ENCODE measurements at places on chromosomes 2 and 18.

GRCh38 chr18:22015156-22015555, 154.2 kb upstream of the GATA6 start:
- DNase-seq, result no peak

GRCh38 chr2:4675295-4675694, 971.9 kb downstream of the DCDC2C start:
- DNase-seq, result no peak

DNA sequence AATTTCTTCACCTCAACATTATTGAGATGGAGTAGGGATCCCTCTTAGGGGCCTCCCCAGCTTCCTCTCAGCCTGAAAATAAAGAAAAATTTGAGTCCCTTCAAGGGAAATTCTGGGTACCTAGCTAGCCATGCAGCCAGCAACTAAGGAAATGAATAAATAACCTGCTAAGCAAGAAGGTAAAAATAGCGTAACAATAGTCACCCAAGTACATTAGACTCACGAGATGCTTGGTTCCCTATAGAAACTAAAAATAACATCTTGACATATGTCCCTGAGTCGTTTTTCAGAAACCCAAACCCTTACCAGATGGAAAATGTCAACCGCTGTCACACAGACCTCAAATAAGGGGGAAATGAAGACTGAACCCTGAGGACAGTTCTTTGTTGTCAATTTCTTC, 51.9 kb downstream of the CACNB4 start:
- no peak for DNase-seq

DNA sequence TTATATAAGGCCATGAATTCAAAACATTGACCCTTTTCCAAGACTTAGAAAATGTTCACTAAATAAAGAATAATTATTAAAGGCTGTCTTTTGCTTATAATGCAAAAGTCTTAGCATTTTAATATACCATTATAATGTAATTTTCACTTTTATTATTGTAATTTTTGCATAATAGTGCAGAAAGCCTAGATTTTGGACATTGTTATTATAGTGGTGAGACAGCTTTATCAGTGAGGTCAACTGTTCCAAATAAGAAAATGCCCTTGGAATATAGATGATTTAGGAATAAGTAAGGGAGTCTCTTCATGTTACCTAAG, 56.6 kb downstream of the ATIC start:
- DNase-seq, result no peak

DNA sequence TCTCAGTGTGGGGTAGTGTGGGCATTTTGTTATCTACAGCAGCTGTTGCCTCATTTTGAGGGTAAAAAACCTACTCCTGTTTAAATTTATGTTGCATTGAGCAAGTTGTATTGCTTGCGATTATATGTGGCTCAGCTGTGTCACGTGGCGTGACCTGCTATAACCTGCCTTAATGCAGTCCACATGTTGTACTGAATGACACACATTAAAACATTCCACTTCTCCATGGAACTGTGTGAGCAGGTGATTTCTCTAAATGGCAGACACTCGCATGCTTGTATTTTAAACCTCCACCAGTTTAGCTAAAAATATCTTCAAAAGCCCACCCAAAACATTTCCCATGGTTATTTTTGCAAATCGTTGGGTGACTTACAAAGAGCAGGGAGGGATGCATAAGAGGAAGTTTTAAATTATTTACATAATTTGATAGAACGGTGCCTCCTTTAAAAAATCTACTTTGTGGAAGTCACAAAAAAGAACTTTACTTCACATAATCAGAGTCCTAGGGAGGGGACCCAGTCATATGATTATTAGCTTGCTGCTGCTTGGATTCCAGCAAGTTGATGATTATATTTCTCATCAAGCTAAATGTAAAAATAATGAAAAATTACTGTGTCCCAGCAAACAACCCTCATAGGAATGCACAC, 163.3 kb upstream of the ZEB2 start:
- no peak for DNase-seq

DNA sequence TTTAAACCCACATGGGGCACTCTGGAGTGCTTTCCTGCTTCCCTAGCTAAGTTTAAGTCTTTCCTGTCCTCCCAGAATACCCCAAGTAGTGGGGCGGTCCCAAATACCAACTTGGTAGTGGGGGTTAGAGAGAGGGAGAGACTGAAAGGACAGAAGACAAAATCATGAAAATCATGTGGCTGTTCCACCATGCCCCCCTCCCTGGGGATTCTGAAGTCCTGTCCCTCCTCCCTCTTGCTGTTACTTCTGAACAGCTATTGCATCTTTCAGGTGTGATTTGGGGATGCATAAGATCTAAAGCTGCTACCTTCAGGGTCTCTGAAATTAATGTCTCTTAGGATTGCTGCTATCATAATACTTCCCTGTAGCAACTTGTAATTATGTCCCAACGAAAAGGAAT, 266.9 kb upstream of the EPAS1 start:
- no peak for DNase-seq

- DNase-seq, result no peak
Observed at GRCh38 chr18:79766308-79766707, 31.4 kb upstream of the KCNG2 start.

DNA sequence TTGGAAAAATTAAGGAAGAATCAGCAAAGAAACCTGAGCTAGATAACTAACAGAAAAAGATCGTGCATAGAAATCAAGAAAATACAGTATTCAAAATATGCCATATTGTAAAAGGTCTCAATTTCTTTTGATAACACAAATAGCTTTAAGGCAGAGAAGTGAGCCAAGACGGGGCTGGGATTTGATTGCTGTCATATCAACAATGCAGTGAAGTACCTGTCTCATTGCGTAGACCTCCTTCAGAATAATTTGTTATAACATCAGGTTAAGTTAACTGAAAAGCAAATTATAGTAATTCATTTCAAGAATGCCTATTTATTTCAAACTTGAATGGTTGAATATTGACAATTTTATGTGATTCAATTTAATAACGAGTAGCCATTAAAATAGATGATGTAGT, 453.8 kb upstream of the MAP2 start:
- DNase-seq, result no peak

DNA sequence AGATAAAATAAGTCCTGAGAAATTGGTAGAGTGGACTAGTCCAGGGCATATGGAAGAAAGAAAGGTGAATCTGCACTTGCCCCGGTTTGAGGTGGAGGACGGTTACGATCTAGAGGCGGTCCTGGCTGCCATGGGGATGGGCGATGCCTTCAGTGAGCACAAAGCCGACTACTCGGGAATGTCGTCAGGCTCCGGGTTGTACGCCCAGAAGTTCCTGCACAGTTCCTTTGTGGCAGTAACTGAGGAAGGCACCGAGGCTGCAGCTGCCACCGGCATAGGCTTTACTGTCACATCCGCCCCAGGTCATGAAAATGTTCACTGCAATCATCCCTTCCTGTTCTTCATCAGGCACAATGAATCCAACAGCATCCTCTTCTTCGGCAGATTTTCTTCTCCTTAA, 9.8 kb downstream of the SERPINB13 start:
- no peak for DNase-seq

GRCh38 chr2:36451512-36451911, 95.9 kb downstream of the CRIM1 start:
- no peak for DNase-seq

- no peak for DNase-seq
Observed at GRCh38 chr2:144452169-144452988, 67.5 kb downstream of the ZEB2 start.

DNA sequence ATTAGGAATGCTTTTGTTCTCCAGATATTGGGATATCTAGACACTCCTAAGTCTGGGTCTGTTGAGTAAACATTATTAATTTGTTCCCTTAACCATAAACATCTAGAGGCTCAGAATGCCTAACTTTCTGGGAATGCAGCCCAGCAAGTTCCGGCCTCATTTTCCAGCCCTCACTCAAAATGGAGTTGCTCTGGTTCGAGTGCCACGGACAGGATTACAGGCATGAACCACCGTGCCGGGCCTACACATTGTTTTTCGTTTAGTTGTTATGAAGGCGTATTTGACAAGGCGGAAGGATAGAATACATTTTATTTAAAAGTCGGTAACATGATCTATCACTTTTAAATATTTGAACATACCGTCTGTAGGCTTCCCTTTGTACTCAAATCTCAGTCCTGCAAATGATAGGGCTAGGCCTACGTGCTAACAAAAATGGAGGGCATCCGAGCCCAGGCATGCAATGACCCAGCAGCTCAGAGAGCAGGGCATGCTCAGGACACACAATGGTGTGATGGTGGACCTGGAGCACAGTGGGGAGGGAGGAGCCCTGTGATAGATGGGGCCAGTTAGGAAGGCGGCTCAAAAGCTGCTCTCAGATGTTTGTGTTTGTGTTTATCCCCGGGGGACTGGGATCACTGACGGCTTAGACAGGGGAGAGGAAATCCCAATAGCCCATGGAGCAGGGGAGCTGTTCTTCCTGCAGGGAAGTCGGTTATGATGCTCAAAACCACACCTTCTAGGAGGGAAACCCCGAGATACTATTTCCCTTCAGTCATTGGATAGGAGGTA, 2.9 kb upstream of the SCYGR1 start:
- DNase-seq, result no peak

GRCh38 chr18:67337696-67338095, 178.8 kb downstream of the DSEL start:
- DNase-seq, result no peak

- no peak for DNase-seq
Observed at GRCh38 chr2:135052997-135053474, 944 bp downstream of the RAB3GAP1 start.

DNA sequence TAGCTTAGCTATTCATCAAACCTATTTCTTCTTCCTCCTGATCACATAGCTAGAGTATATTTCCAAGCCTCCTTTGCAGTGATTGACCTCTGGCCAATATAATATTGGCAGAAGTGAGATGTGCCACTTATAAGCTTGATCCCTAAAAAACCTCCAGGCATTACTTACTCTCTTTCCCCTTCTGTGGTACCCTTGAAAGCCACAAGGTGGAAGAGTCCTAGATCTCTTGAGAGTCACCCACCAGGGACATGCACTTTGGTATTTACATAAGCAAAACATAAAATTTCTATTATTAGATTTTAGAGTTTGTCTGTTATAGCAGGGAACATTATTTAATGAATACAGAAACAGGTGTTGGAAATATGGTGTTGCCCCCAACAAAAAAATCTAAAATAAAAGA, 112.0 kb downstream of the EXOC6B start:
- DNase-seq, result no peak

DNA sequence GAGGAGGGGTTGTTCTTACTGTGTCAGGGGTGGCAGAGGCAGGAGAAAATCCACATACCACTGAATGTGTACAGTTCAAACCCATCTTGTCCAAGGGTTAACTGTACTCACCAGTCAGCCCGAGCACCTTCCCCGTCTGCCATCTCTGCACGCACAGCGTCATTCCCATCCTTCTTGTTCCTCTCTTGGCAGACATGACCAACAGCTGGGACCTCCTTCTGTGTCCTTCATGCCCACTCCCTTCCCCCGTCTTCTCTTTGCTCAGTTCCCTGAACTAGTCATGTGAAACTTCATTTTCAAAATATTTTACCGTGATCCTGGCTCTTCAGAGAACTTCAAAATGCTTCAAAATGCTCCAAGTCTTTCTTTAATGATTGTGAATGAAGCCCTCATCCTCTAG, 92.0 kb downstream of the FARSB start:
- no peak for DNase-seq

DNA sequence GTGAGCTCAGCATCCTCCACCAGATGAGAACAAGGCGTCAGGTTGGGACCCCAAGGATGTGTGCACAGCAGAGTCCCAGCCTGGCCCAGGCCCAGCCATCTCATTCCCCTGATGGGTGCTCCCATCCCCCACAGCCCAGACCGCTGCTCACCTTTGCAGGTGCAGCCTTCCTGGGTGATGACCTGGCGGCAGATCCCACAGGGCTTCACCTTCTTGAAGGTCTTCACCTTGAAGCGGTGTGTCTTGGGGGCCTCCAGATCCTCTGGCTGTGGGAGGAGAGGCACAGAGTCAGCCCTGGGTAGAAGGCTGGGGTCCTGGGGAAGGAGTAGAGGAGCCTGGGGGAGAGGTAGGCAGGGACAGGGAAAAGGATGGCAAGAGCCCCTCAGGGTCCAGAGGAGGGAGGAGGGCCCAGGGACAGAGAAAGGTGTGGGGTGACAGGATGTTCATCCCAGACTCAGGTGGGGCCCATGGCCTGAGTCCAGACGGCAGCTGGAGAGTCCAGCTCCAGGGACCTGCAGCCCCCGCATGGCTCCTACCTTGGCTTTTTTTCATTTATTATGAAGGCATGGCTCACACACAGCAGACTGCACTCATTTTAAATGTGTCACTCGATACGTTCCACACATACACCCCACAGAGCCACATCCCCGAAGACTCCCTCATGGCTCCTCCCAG, 11.9 kb downstream of the TNS1 start:
- DNase-seq, result no peak

- DNase-seq, result no peak
Observed at GRCh38 chr2:219291910-219292490, 12.8 kb downstream of the DNAJB2 start.

- DNase-seq, result no peak
Observed at GRCh38 chr2:55054106-55054875, 4.0 kb upstream of the RTN4 start.

DNA sequence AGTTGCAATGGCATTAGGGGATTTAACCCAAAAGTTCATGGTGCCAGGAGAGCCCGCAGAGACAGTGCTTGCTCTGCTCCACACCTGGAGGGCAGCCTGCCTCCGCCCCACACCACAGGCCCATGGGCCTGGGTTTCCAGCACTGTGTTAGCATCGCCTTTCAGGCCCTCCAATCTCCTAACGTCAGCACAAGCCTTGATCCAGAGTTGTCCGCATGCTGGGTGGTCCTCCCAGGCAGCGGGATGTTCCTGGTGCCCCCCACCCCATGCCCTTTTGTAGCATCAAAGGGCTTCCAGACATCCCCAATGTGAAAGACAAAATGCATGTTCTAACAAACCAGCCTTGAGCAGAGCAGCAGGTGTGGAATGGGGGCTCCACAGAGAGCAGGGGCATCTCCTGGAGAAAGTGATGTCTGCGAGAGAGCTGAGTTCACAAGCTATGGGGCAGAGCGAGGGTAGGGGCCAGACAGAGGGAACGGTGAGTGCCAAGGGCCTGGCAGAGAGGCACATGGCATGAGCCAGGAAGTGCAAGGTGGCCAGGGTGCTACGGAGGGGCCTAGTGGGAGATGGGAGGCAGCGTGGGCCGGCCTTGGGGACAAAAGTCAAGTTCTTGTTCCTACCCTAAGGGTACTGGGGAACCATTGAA, 119.2 kb downstream of the CYP26B1 start:
- peak; percentile 58 for DNase-seq

- DNase-seq, result no peak
Observed at GRCh38 chr2:12762976-12763375, 46.2 kb downstream of the TRIB2 start.

DNA sequence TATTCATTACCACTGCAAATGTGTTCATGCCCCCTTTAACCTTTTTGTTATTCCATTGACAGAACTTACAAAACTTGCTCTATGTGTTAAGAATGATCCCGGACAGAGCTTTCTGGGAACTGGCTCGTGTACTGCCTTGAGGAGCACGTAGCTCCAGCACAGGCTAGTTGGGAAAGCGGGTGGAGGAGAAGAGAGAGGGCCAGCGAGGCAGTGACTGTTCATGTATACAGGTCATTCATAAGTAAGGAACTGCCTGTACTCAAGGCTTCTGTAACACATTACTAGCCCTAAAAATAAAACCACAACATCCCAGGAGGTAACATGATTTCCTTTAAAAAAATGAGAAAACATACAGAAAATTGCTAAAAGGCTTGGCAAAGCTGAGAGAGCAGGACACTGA, 109.0 kb downstream of the STK39 start:
- no peak for DNase-seq

GRCh38 chr2:202490479-202490878, 114.4 kb downstream of the BMPR2 start:
- no peak for DNase-seq

All from type B pancreatic cell (in vitro differentiated cells).